ENCODE measurements at places on chromosomes 2 and 18.

DNA sequence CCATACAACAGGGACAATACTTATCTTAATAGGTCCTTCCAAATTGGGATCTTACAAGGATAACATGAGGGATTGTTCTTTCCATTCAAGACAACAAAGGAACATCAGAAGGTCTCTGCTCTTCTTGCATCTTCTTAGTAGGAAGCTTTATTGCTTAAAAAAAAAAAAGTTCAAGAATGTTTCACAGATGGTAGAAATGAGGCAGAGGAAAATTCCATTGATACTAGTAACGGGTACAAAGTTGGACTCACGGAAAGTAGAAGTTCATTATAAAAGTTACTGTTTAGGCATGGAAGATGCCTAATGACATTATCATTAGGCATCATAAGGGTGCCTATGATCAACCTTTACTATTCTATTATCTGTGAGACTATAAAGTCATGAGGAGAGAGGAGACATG lies 136.2 kb downstream of the LAMA3 start:
- DNase-seq, result no peak

- DNase-seq, result no peak
These were observed 28.0 kb upstream of the COX5B start for GRCh38 chr2:97617911-97618310.

- no peak for DNase-seq
These were observed 116.3 kb downstream of the TTC32 start for GRCh38 chr2:19785447-19785846.

DNA sequence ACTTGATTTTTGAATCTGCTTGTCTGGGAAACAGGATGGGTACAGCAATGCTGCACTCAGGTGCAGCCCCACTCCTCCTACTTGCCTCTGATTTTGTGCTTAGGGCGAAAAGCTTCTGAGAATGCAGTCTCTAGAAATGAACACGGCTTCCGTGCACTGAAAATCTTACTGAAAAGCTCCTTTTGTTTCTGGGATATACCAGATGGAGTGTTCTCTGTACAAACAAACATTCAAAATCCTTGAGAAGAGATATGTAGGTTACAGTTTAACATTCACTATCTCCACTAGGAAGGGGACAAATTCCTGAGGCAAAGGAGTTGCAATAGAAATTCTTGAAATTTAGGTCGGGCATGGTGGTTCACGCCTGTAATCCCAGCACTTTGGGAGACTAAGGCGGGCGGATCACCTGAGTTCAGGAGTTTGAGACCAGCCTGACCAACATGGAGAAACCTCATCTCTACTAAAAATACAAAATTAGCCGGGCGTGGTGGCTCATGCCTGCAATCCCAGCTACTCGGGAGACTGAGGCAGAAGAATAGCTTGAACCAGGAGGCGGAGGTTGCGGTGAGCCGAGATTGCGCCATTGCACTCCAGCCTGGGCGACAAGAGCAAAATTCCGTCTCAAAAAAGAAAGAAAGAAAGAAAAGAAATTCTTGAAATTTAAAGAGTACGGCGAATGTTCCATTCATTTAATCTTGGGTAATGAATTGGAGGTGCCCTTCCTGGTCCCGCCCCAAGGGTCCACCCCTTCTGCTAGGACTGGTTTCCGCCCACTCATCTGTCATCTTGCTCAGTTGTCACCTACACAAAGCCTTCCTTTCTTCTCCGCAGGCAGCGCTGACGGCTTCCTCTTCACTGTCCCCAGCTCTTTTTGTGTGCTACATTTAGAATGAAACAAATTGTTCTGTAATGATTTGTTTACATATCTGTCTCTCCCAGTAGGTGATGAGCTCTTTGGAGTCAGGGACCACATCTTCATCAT lies 92.4 kb downstream of the SOCS6 start:
- DNase-seq, result no peak

- no peak for DNase-seq
These were observed 10.2 kb upstream of the CCDC74B start for GRCh38 chr2:130154773-130155765.

DNA sequence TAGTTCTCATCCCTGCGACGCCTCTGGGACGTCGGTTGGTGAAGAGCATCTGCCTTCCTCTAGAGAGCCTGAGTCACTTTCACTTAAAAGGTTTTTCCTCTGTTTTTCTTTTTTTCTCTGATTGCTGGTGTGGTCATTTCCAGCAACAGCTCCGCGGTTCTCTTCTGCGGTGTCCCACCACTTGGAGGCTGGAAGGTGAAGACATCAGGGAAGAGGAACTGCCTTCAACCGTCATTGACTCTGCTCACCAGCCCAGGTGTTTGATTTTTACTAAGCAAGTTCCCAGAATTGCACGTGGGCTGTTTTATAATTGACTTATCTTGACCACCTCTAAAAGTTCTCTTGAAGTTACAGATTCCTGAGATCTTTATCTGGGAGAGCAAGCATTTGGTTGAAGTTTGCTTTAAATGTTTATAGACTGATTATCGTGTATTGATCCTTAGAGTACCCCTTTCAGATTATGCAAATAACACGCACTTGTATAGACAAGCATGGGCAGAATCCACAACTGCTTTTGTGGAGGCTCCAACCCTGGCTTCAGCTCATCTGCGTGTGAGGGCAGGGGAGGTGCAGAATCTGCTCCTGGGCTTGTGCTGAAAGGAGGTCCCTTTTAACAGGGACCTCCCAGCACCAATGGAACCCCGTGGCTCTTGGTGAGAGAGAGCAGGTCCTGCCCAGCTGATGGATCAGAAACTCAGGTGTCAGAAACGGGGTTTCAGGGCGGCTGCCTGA lies 3.5 kb downstream of the CTDP1 start:
- DNase-seq, result no peak

DNA sequence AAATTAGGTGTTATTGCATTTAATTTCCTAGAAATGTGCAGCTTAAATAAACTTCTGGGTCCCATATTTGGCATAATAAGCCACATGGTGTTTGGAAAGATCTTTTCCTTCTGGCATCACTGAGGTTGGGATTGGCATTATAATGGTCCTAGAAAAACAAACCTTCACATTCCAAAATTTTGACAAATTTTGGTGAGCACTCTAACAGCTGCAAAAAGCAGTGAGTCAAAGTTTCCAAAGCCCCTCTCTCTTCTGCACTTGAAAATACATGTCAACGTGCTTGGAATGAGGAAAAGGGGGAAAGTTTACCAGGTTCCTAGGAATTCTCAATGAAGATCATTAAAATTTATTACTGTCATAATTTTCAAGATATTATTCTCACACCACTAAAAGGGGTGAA lies 77.8 kb upstream of the STK17B start:
- DNase-seq, result no peak

DNA sequence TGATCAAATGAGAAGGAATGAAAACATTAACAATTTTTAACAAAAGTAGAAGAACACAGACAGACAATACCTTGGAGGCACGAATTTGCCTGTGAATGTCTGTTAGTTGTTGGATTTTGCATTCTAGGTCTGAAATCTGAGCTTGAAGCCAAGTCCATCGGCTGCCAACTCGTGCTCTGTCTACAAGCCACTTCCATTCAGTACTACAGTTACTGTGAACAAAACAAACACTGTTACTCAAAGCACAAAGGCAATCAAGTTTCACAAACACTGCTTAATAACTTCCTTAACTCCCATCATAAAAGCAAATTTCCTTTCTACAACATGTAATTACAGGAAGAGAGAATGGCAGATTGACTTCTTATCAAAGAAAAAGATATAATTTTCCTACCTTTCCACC lies 42.2 kb downstream of the KANSL1L start:
- no peak for DNase-seq

- DNase-seq, result no peak
These were observed 2.6 kb downstream of the ADCYAP1 start for GRCh38 chr18:907115-907884.

DNA sequence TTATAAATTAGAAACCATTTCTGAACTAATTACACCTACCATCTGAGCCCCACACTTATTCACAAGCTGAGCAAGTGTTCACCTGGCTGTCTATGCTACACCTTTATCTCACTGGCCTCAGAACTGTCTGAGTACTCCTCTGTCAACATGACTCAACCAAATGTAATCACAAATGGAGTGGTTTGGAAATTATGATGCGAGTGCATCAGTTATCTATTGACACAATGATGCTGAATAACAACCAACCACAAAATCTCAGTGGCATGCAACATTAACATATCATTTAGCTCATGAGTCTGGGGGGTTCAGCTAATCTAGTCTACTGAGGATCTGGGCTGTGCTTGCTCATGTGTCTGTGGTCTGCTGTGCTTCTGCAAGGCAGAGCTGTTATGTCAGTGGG lies 184.2 kb upstream of the NXPH2 start:
- no peak for DNase-seq

Data from hematopoietic multipotent progenitor cell treated with erythropoietin and hydrocortisone succinate and interleukin-3 and kit ligand, for 15 days (in vitro differentiated cells).